NCI-H510A treated with DMSO at 0.1 percent for 48 hours (cell line): ENCODE measurements at places on chromosomes 5 and 9.

DNA sequence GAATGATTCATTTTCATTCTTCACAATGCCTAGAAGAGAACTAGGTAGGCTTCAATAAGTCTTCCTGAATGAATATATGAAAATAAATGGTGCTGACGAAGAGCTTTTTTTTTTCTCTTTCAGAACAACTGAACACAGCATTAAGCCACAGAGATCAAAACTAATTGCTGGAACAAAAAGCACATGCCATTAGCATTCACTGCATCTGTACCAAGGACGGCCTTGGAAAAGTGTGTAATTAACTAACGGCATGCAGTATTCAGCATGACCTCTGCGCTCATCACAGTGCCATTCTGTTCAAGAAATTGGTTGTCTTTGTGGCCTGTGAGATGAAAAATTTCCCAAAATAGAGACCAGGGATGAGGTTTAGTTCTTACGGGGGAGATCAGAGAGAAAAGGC lies 99.3 kb downstream of the NUDT12 start:
- DNase-seq: no peak

DNA sequence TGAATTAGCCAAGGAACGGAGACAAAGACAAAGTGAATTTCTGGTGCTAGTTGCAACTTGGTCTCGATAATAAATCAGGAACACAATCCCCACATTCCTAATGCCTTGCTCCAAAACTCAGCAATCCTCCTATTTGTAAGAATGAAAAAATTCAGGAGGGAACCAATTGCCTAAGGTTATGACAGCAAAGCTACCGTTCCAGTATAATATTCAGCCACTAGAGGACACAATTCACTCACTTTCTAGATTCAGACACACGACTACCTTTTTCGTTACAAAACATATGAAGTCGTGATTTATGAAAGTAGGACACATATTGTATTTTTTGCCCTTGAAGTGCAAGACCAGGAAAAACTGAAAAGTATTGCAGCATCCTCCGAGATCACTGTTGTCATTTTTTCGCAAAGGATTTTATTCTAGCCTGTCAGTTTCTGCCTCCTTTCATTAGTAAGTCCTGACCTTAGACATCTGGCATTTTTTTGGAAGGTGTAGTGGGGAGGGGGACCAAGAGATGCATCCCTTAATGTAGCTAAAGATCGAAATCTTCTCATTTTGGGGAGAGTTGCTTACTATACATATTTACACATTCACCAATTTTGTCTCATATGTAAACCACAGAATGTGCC lies 133.1 kb downstream of the DOCK8 start:
- peak; percentile 2 for DNase-seq

GRCh38 chr5:54357408-54358058 lies 47.2 kb upstream of the ARL15 start:
- no peak for DNase-seq

DNA sequence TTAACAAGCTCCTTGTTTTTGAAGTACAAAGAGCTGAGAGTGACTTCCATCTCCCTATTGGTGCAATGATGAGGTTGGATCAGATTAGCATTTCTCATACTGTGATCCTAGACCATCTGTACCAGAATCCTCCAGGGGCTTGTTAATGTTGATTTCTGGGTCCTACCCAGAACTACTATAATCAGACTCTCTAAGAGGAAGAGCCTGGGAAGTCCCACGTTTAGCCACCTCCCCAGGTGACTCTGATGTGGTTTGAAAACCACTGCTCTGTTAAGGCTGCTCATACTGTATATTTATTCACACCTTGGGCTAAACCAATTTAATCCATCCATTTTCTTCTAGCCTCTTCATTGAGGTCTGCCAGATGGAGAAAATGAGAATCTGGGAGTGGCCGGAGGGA lies 49.6 kb upstream of the SMIM32 start:
- DNase-seq: no peak

GRCh38 chr5:125232779-125233230 lies 486.4 kb upstream of the ZNF608 start:
- DNase-seq: no peak

DNA sequence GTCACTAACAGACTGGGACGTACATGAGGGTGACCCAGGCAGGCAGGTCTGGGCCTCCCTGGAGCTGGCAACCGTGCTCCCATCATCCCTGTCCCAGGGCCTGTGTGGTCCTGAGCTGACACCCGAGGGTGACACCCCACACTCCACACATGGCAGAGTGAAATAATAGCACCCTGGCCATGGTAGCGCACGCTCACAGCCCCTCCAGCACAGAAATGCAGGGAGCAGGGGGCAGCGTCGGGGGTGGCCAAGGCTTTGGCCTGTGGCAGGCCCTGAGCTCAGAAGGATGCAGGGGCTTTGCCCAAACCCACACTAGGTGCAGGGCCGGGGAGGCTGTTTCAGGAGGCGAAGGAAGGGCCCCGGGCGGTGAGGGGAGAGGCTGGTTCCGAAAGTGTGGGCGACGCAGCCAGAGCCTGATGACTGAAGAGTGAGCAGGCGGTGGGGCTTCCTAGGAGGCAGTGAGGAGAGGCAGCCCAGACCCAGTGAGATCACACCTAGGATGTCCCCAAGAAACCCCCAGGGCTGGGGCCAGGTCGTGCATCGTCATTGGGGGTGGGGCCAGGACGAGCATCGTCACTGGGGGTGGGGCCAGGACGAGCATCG lies 12.9 kb downstream of the OR2V2 start:
- DNase-seq: no peak

DNA sequence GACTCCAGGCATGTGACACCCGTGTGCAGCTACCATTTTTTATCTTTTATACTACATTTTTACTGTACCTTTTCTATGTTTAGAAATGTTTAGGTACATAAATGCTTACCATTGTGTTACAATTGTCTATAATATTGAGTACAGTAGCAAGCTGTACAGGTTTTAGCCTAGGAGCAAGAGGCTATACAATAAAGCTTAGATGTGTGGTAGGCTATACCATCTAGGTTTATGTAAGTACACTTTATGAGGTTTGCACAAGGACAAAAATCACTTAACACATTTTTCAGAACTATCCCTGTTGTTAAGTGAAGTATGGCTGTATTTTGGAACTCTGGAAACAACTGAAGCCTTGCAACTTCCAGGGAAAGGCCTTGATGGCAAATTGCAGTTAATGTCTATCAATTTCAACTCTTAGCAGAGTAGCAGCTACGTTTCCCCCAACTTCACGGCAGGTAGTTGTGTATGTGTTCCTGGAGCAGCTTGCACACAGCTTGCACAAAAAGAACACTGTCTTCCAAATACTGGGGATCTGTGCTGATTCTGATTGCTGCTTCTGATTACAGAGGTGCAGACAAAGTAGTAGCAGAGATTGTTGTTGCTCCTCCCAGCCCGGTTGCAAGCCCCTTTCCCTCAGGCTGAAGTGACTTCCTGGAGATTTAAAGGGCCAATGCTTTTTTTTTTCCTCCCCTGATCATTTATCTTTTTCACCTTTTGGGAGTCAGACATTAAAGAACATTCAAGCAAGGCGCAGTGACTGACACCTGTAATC lies 30.0 kb downstream of the SIL1 start:
- no peak for DNase-seq

- DNase-seq: no peak
Observed at GRCh38 chr9:100030548-100030947, 68.3 kb downstream of the ERP44 start.

DNA sequence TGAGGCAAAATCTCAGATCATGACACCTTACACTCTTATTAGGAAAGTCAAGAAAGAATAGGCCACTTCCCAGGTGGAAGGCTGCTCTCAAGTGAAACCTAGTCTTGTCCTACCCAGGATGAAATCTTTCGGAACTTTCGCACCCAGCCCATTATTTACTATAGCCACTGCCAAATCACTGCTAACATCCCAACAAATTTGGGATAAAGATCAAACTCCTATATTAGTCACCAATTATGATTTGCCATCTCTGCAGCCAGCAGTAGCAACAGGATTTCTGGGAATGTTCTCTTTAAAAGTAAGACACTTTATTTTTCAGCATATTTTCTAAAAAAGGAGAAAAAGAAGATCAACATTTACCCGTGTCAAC lies 224.6 kb downstream of the GAS1 start:
- DNase-seq: no peak

DNA sequence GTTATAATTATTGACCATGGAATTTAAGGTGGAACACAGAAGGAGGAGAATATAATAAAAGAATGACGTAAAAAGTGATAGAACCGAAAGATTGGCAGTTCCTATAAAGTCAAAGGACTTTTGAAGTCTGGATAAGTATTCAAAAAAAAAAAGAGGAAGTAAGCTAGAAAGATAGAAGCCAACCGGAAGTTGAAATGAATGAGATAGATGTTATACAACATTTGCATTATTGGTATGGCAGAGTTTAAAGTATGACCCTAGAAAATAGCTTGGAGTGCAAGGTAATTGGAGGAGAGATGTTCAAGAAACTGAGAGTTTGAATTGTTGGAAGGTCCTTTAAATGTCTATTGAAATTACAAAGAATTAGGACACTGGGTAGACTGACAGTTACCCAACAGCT lies 293.6 kb downstream of the FER start:
- no peak for DNase-seq

- DNase-seq: no peak
Observed at GRCh38 chr5:74493411-74493810, 147.1 kb downstream of the ENC1 start.

- no peak for DNase-seq
Observed at GRCh38 chr9:119398350-119398749, 29.1 kb upstream of the BRINP1 start.
